Uterus (tissue), 4 donors: ENCODE measurements at places on chromosomes 6 and 20.

- DNase-seq = no peak
These were observed 31.7 kb downstream of the SAMHD1 start for GRCh38 chr20:36919715-36920333.

DNA sequence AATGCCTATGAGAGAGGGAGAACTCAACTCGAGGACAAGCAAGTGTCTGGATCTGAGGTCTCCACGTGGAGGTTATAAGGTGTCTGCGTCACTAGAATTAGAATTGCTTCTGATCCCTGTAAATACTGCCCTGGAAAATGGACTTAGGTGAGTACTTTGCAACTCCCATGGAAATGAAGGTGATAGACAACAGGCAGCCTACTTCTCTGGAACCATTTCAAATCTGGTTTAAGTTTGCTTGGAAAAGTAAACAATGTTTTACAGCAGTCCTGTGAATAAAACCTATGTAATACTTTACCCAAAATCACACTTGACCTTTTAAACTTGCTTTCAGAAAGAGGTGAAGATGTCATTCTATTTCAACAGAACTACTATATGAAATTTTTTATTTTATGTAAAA, 70.1 kb upstream of the TENT5A start:
- DNase-seq = no peak

DNA sequence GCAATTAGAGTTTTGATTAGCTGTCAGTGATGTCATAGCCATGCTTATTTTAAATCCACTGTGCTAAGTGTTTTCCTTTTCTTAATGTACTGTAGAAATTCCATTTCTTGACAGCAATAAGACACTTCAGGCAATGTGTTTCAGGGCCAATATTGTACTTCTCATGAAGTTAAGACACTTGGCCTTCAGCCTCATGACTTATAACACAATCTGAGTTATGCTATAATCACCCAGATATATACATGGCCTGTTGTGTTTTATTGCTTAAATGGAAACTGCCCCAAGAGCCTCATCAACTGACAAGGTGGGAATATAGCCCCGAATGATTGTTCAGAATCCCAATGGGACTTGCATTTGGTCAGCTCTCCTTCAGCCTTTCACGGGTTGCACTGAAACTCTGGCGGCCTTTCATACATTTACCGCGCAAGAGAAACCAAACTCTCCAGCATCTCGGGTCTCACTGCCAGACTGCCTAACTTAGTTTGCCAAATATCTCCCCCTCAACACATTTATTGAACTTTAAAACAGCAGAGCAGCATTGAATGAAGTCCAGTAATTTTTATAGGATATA, 44.2 kb upstream of the TBX18 start:
- no peak for DNase-seq

DNA sequence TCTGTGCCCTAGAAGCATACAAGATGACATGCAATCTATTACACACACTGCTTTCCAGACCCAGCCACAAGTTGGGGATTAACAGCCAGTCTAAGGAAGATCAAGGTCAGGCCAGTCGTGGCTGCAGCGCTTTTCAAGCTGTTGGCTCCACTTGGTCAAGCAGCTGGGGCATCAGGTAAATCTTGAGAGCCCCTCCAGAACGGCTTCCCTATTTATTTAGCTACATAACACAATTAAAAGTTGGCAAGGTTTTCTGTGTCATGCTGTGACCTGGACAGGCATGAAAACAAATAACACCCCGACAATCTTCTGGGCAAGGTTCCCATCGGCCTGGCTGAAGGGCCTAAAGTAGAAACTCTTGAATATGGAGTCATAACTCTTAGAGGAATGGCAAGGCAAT, 524.3 kb downstream of the PRKN start:
- no peak for DNase-seq
